ENCODE measurements at places on chromosomes 7 and 10.

- DNase-seq: no peak
These were observed 59.8 kb downstream of the COA1 start for GRCh38 chr7:43669286-43670081.

DNA sequence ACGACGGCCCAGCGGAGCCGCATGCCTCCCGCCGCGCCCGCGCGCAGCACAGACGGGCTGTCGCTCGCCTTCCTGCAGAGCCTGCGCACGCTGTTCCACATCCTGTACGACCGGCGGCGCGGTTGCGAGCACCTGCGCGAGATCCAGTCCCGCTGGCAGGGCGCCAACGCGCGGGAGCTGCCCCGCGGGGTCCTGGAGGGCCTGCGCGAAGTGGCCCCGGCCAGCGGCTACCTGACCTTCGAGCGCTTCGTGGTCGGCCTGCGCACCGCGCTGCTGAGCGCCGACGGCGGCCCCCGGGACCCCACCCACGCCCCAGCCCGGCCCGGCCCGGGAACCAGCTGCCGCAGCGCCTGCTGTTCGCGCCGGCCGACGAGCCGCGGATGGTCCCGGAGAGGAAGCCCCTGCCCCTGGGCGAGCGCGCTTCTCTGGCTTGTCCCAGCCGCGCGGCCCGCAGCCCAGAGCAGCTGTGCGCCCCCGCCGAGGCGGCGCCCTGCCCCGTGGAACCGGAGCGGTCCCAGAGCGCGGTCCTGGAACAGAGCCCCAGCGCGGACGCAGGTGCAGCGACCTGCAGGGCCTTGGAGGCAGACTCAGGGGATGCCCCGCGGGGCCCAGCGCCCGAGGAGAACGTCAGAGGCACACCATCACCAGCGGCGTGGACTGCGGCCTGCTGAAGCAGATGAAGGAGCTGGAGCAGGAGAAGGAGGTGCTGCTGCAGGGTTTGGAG, 25.3 kb upstream of the ZNF716 start:
- DNase-seq: no peak

DNA sequence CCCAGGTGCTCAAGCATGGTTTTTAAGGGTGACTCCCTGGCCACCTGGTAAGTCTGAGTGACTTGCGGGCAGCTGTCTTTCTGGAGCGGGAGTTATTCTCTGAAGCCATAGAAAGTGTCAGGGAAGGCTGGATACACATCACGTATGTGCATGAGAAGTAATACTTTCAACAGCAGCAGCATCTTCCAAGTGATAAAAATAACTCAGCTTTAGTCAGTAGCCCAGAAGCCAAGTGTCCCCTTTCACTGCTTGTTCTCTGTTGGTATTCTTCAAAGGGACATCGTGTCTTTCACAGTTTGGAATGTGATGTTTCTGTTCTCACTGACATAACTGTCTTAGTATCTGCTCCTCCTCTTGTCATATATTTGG, 97.6 kb downstream of the KIAA1217 start:
- no peak for DNase-seq

GRCh38 chr7:130954918-130955564, 221.0 kb upstream of the KLF14 start:
- no peak for DNase-seq

- no peak for DNase-seq
These were observed 25.5 kb downstream of the TMEM248 start for GRCh38 chr7:66946545-66946944.

DNA sequence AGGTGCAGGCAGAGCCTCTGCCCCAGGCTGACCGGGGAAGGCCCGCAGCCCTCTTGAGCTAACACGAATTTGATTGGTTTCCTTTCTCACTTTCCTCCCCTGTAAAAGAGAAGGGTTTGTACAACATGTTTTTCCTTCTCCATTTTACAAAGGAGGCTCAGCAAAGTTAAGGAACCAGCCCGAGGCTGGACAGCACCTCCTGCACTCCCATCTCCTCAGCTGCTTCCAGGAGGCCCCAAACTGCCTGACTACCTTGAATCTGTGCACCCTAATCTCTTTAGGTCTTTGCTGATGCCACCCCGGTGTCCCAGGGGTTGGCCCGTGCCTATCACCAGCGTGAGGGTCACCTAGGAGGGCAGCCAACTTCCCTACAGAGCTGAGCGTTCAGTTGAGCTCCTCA, 4.2 kb downstream of the ALKBH4 start:
- no peak for DNase-seq

GRCh38 chr7:99312316-99313203, 13.1 kb upstream of the ARPC1A start:
- DNase-seq: peak; percentile 86

- no peak for DNase-seq
These were observed 42.9 kb upstream of the TCERG1L start for GRCh38 chr10:131354380-131354779.

- no peak for DNase-seq
These were observed 308.3 kb upstream of the SHH start for GRCh38 chr7:156120552-156120951.

DNA sequence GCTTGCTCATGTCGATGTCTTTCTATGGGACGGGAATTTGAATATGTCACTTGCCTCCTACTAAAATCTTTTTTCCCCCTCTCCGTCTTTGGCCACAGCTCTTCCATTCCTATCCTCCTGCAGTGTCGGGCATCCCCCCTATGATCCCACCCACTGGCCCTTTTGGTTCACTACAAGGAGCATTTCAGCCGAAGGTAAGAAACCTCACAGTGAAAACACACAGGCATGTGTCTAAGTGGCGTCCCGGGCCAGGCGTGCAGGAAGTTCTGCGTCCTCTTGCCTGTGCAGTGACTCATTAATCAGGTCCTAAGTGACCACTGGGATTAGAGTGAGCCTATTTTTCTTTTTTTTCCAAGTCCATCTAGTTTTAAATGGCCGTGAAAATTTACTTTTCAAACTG, 360.5 kb upstream of the GALNT17 start:
- DNase-seq: no peak

GRCh38 chr7:1131471-1132265, 28.3 kb downstream of the ZFAND2A start:
- no peak for DNase-seq

DNA sequence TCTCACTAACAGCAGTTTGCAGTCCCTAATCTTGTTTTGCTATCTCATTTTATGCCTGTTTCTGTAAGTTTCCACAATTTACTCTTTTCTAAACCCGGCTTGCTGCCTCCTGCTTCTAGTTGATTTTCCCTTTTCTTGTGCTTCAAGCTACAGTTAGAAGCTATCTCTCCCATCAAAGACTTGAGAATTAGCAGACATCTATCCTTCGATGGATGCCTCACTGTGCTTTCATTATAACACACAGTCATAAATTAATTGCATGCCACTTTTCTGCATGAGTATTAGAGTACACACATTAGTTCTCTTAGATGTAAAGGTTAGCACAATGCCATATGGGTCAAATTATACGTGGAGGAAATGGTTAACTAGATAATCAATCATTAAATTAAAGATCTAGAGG, 48.7 kb downstream of the SEMA3A start:
- no peak for DNase-seq

DNA sequence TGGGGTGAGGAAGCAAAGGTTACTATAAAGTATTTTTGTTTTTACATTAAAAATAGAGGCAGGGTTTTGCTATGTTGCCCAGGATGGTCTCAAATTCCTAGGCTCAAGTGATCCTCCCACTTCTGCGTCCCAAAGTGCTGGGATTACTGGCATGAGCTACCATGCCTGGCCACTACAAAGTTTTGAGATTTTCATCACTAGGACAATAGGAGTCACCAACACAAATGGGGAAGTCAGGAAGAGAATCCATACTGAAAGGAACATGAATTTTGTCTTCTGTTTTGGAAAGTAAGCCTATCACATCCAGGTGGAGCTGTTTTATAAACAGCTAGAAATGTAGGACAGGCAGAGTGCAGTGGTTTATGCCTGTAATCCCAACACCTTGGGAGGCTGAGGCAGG, 20.0 kb upstream of the CAPZA2 start:
- no peak for DNase-seq

DNA sequence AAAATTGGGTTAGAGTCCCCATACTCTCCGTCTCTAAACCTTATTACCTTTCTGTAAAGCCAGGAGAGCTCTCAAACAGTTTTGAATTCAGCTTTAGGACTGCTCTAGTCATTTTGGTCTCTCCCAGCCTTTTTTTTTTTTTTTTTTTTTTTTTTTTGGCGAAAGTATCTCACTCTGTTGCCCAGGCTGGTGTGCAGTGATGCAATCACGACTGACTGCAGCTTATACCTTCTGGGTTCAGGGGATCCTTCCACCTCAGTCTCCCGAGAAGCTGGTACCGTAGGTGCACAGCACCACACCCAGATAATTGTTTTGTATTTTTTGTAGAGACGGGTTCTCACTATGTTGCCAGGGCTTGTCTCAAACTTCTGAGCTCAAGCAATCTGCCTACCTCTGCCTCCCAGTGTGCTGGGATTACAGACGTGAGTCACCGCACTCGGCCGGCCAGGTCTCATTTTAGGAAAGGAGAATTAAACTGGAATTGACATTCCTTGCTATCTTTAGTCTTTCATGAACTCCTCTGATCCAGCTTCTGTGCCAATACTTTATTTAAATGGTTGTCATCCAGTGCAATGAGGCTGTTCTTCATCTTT, 31.4 kb upstream of the RSU1 start:
- peak; percentile 81 for DNase-seq
